ENCODE measurements at places on chromosomes 5 and 9.

- DNase-seq, result no peak
Measured at GRCh38 chr9:33381231-33381791, 21.1 kb downstream of the AQP7 start.

DNA sequence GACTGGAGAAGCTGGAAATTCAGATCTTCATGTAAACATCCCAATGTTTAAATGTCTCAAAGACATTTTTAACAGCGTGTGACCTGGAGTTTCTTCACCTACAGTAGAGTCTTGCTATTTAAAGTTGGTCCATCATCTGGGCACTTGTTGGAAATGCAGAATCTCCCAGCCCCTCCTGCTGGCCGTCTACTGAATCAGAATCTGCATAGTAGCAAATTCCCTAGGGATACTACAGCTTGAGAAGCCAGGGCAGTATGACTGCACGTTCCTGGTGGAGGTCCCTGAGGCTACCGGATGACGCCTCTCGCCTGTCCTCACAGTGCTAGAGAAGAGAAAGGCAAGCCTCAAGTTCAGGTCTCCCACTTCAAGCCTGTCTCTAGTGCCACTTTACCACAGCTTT, 15.7 kb downstream of the SAP30L start:
- no peak for DNase-seq

GRCh38 chr5:180136630-180137381, 65.2 kb upstream of the RNF130 start:
- no peak for DNase-seq

DNA sequence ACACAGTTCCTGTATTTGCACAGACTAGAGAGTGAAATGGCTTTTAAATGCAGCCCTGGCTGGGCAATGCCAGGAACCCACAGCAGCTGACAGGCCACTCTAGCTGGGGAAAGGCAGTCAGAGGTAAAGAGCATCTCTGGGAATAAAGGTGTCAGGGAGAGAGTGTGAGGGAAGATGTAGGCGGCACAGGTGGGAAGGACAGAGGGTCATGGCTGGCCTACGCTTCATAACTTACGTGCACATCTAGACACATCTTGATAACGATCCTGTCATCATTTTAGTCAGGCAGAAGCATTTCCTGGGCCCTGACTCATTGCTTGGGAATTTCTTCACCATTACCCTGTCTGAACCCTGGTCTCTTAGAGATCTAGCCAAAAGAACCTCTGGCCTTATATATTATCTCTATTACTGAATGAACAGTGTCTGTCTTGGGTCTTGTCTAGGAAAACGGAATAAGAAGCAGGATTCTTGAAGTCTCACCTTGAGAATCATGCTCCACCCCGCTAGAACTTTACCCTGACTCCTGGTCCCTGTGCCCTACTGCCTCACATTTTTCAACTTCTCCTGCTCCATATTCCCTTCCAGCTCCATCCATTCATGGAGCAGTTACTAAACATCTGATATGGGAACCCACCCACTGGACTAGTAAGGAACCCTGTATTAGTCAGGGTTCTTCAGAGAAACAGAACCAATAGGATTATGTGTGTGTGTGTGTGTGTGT, 106.4 kb upstream of the ELL2 start:
- DNase-seq, result peak; percentile 94

GRCh38 chr5:98929710-98930298, 997 bp upstream of the CHD1 start:
- DNase-seq, result no peak

DNA sequence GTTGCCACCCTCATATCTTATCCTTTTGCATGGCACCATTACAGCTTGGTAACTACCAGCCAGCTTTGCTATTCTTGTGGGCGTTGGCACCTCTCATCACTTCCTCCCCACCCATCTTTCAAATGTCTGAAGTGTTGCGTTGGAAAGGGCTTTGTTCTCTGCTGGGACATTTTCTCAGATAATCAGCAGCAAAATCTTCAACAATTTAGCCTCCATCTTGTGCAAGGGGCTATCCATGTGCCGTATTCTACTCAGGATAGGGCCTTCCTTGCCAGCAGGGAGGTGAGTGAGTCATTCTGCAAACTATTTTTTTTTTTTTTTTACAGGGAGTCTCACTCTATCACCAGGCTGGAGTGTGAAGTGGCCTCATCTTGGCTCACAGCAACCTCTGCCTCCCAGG, 62.1 kb upstream of the NUDT12 start:
- no peak for DNase-seq

- peak; percentile 54 for DNase-seq
Measured at GRCh38 chr9:98707166-98708102, 1.3 kb downstream of the GABBR2 start.

GRCh38 chr5:150347451-150347850, 10.0 kb upstream of the TCOF1 start:
- DNase-seq, result no peak
